ENCODE measurements at places on chromosomes 3 and 15.

DNA sequence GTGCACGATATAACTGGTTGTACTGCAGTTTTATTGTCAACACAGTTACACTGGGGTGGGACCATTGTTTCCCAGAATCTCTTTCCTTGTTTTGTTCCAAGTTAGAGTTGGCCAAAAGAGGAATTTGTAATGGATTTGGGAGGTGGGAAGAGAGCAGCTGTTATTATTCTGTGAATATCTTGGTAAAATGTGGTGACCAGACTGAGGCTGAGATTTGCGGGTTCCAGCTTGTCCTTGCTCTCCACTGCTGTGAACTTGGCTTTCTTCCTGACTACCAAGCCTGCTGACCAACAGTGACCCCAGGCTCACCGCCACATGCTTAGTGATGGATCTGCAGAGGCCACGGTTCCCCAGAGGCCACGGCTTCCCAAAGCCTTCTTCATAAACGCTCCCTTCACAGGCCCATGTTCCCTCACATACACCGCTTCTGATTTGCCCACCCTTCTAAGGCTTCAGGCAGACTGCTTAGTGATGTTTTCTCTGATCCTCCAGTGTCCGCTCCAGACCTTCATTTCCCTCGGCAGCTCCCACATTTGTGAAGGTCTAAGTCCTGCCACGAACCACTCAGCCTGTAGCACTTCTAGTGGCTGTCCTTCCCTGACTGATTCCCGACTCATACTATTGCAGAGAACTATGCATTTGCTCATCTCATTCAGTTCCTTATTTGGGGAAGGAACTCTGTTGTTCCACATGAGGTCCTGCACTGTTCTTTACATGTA, 525.5 kb upstream of the RGMA start:
- DNase-seq, result no peak

DNA sequence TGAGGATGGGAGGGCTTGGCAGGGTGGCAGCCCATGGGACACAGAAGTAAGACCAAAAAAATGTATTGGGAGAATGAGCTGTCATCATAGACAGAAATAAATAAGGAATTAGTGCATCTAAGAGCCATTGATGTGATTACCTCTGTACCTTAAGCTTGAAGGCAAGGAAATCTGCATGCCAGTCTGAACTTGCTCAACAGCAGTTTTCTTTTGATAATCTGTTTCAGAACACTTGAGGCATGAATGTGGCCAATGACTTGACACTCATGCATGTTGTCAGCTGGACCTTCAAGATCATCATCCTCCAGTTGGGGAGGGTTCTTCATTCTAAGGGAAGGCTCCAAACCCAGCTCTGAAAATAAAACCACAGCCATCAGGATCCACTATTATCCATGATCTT, 148.5 kb downstream of the DCLK3 start:
- DNase-seq, result no peak

DNA sequence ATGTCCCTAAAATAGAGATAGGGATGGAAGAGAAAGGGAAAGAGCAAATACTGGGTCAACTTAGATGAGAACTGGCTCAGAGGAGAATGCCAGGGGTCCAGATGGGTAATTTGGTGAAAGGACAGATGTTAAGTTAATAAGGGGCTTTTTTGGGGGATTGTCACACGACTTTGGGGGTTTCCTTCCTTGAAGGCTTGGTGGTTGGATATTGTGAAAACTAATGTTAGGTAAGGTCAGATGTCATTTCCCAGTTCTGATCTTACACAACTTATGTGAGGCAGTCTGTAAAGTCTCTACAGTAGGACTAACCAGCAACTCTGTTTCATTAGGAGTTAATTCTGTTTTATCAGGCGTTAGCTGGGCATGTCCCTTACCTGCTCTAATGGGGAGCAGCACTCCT, 231.1 kb downstream of the NR2F2 start:
- no peak for DNase-seq

DNA sequence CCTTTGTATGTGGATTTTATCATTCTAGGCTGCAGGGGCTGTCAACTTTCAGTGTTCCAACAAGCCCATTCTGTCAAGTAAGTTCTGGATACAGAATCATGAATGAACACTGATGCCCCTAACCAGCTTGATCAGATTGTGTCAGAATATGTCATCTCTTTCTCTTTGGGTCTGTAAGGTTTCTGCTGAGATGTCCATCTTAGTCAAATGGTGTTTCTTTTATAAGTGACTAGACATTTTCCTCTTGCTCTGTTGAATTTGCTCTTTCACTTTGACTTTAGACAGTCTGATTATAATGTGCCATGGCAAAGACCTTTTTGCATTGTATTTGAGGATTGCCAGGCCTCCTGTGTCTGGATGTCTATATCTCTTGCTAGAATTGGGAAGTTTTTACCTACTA, 660.9 kb upstream of the CBLB start:
- no peak for DNase-seq

DNA sequence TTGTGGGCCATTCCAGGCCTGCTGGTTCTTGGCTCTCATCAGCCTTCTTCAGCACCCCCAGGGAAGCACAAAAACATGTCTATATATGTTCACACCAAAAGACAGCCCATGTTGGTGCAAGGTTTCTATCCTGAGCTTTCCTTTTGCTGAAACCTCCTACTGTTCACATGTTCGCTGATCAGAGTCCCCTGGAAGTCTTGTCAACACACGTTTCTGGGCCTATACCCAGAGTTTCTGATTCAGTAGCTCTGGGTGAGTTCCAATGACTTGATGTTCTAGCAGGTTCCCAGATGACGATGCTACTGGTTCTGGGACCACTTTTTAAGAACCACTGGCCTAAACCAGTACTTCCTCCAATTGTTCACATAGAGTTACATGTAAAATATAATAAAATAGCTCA, 46.0 kb downstream of the SUCNR1 start:
- DNase-seq, result no peak

GRCh38 chr15:56098195-56098863, 104.9 kb upstream of the NEDD4 start:
- DNase-seq, result no peak

- DNase-seq, result no peak
Observed at GRCh38 chr3:16300881-16301359, 35.9 kb downstream of the OXNAD1 start.

- DNase-seq, result no peak
Observed at GRCh38 chr3:112759681-112760080, 87.0 kb downstream of the CD200R1L start.

DNA sequence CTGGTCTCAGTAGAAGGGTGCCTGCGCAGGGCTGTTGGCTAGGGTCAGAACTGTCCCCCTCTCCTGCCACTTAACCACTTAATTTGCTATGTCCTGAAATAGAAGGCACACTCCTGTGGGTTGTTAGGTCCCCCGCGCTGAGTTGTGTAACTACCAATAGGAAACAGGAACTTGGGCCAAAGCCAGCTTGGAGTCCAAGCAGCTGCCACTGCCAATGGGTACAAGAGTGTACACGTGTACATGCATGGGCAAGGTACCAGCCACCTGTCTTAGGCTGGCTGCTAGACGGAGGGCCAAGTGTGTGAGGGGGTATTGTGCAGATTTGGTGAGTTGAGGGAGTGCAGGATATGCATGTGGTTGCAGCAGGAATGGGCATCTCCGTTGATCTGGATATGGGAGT, 29.7 kb upstream of the POLG start:
- DNase-seq, result no peak

- no peak for DNase-seq
Observed at GRCh38 chr3:149119466-149119865, 10.0 kb upstream of the HPS3 start.

DNA sequence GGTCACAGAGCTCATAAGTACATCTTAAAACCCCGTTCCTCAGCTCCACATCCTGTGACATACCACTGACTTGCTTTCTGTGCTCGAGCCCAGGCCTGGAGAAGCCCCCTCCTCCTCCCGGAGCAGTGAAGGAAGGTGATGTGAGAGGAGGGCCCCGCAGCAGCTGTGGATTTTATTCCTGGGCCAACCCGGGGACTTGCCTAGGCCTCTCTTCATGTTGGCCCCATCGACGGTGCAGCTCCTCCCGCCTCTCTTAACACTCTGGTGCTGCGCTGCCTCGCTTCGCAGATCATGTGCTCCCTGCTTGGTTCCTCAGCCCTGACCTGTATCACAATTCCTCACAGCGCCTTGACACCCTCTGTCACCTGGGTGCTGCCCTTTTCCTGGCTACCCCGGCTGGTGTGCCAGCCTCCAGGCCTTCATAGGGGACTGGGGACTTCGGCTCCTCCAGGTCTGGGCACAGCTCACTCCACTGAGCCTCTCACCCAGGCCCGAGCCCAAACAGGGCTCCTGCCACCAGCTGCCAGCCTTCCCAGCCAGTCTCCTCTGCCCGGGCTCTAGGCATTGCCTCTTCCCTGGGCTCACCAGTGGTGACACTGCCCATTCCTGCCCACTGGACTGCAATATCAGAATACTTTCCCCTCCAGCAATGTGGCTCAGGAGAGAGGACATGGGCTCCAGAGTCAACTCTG, 21.5 kb downstream of the MAGEF1 start:
- DNase-seq, result no peak

DNA sequence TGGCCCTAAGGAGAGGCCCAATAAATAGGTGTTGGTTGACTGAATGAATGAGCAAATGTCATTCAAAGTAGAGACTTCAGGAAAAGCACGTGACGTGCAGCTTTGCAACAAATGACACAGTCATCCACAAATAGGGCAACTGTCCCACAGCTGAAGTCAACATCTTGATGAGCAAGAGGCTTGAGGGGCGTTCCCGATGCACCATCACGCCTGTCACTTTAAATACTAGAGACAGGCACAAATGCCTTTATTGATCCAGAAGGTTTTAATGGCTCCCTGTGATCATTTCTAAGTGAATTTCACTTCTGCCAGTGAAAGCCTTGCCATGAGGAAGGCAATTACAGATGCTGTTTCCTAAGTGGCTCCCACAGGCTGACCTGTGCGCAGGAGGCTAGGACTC, 43.6 kb downstream of the ABTB1 start:
- DNase-seq, result no peak

DNA sequence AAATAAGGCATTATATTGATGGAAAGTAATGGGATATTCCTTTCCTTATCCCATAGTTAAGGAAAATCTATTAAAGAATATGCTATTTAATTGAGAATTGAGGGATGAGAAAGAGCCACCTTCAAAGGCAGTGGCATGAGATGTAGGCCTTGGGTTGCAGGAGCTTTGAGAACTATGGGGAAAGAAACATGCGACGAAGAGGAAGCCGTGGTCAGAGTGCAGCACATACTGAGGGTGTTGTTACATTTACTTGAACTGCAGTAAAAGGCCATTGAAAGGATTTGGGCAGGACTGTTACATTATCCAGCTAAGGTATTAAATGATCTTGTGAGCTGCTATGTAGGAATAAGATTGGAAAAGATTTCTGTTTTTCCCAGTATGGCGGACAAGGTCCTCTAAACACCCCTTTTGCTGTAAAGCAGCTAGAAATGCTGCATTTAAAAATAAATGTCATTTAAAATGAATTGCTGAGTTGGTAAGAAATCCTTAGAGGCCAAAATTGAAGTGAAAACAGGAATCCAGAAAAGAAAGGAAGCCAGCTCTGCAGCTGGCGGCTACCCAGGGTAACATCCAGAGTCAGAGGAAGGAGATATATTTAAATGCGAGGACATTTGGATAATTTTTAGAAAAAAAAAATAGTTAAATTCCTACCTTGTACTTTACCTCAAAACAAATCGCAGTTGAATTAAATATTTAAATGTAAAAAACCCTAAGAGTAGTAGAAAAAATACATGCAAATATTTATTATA, 61.7 kb downstream of the IL1RAP start:
- DNase-seq, result no peak

- no peak for DNase-seq
Observed at GRCh38 chr15:39499681-39500080, 81.2 kb upstream of the THBS1 start.

- DNase-seq, result no peak
Observed at GRCh38 chr15:71649894-71650293, 160.5 kb upstream of the NR2E3 start.

GRCh38 chr3:9686050-9686550, 17.5 kb upstream of the CPNE9 start:
- DNase-seq, result no peak

GRCh38 chr15:74950078-74950908, 6.3 kb downstream of the RPP25 start:
- peak; percentile 74 for DNase-seq

DNA sequence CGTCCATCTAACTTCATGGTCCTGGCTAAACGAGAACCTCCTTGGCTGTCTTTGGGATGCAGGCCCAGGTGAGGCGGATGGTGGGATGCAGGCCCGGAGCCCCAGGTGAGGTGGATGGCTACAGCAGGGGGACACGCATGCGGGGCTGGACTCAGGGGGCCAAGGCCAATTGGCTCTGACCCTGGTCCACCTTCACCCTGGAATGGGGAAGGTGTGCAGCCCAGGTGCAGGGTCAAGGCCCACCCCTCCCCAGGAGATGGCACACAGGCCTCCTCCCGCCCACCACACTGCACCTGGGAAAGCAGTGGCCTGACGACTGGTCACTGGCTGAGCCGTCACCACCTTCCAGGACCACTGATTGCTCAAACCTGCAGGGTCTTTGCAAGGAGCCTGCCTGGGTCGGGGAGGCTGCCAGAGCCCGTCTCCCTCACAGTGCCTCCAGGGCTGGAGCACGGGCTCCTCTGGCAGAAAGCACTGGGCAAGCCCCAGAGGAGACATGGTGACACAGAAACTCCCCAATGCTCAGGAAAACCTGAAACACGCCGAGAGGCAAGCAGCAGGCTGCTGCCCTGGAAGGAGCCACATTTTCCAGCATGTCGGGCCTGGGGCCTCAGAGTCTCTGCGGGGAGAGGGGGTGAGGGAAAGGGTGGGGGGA, 159.6 kb downstream of the LRRK1 start:
- no peak for DNase-seq

DNA sequence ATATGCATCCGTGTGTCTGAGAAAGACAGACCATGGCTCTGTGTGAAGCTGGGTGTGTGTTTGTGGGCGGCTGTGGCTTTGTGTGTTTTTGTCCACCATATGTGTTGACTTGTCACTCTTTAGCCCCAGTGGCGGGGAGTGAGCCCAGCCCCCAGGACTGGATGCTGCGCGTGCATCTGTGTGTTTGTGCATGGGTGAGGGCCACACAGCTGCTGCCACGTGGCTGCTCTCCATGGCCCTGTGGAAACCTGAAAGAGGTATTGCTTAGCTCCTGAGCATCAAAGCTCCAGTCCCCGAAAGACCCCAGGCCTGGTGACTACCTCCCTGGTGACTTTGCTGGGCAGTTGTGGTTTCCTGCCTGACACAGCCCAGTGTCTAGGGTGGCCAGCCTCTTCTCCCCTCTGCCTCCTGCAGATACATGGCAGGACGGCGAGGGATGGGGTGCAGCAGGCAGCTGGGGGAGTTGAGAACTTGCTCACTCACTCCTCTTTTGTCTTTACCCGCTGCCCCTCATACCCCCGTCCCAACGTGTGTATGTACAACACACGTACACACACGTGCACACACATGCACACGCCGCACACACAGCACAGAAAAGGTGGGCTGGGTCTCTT, 6.5 kb downstream of the EPHB3 start:
- DNase-seq, result no peak

GRCh38 chr3:164539215-164539614, 539.1 kb downstream of the SI start:
- DNase-seq, result no peak

All from activated CD4-positive, alpha-beta T cell treated with anti-CD3 and anti-CD28 coated beads, Interleukin-2, amount 50 U/mL, for 24 hours (primary cell).